ENCODE measurements at places on chromosomes 11 and 22.

DNA sequence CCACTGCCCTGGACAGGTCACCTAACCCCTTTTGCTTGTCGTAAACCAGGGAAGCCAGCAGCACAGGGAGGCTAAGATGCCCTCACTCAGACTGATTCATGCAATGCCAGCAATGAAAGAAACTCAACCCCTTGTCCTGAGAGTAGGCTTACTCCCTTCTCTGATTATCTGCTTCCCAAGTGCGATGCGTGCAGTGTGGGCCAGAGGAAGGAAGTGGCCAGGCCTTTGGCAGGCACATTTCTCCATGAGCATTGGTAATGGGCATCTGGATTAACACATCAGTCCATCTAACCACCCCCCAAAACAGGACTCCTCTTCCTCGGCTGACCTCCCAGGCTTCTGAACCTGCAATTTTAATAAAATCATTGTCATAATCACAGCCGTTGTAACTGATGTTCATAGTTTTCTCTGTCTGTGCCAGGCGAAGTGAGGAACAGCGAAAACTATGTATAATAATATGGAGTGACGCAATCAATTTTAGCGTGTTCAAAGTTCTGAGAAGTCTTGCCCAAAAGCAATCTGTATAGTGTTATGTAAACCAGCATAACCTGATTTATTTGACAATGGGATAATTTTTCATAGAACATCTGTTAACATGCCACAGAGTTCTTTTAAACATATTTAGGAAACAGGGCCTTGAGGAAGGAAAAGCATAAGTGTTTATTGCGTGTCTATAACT is 33.9 kb downstream of the TST start:
- DNase-seq: no peak

- DNase-seq: no peak
Measured at GRCh38 chr22:42984397-42984796, 30.6 kb downstream of the PACSIN2 start.

GRCh38 chr22:37284805-37285355 is 2.6 kb downstream of the CYTH4 start:
- DNase-seq: no peak

DNA sequence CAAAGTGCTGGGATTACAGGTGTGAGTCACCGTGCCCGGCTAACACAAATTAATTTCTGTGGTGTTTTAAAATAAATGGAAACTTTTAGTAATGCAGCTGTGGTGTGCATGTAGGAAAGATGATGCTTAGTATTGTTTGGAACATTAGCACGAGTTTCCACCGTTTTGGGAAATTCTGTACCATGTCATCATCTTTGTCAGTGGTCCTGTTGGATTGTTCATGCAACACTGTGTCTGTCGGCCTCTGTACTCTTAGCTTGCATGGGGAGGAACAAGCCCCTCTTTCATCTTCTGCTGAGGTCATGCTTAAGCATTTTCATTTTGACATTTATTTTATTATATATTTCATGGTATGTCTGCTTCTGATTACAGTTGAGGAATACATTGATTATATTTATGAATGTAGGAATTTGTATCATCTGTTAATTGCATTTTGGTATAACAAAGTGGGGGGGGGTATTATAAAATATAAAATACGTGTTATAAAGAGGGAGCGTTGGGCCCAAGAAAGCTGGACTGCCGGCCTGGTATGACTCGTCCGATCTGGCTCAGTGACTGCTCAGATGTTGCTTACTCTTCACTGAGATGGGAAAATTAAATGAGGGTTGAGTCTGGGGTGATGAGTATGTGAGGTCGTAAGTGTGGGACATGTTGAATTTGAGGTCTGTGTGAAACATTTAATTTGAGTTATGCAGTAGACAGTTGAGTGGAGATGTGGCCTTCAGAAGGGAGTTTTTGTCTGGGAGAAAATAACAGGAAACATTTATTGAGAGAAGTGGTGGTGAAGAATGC is 28.7 kb downstream of the CECR2 start:
- no peak for DNase-seq

- DNase-seq: no peak
Measured at GRCh38 chr11:74466916-74467885, at the start of gene KCNE3. TSS of gene KCNE3 (minus strand) at chr11:74467549. CDS start at chr11:74457563, 9,986 bp downstream.

GRCh38 chr11:15747671-15748070 is 608.7 kb downstream of the SOX6 start:
- DNase-seq: no peak
